ENCODE measurements at places on chromosomes 1 and 21.

GRCh38 chr1:94332952-94333351 lies 85.2 kb upstream of the ABCD3 start:
- DNase-seq = no peak

DNA sequence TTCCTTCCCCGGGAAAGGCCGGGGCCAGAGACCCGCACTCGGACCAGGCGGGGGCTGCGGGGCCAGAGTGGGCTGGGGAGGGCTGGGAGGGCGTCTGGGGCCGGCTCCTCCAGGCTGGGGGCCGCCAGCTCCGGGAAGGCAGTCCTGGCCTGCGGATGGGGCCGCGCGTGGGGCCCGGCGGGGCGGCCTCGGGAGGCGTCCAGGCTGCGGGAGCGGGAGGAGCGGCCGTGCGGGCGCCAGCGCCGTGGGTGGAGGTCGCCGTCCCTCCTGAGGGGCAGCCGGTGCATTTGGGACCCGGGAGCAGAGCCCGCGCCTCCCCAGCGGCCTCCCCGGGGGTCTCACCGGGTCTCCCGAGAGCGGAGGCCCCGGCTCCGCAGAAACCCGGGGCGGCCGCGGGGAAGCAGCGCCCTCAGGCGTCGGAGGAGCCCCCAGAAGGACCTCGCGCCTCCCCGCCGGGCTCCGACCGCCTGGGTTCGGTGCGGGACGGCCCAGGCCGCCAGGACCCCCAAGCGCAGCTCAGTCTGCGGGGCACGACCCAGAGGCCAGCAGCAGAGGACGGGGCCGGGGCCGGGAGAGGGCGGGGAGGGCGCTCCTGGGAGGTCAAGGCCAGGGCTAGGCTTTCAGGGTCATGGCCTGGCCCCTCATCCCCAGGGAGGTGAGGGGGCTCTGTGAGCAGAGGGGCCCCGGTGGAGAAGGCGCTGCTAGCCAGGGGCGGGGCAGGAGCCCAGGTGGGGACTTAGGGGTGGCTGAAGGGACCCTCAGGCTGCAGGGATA lies 7.2 kb upstream of the SLX9 start:
- no peak for DNase-seq

GRCh38 chr1:2314803-2315673 lies 76.3 kb downstream of the MORN1 start:
- peak; percentile 76 for DNase-seq

- no peak for DNase-seq
Measured at GRCh38 chr1:93362237-93362636, 16.5 kb downstream of the DR1 start.

DNA sequence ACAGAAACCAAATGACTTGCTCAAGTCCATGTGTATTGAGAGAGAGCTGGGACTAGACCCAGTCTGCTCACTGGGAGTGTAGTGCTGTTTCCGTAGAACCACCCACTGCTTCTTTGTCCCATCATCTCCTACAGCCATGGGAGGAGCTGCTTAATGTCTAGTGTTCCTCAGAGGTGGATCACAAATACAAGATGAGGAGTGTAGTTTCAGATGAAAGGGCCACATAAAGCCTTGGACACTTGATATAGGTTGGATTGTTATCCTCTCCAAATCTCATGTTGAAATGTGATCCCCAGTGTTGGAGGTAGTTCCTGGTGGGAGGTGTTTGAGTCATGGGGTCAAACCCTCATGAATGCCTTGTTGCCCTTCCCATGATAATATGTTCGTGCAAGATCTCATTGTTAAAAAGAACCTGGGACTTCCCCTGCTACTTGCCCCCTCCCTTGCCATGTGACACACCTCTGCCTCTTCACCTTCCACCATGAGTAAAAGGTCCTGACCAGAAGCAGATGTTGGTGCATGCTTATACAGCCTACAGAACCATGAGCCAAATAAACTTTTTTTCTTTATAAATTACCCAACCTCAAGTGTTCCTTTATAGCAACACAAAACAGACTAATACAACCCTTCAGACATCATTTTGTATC lies 127.5 kb upstream of the DNAH14 start:
- no peak for DNase-seq

DNA sequence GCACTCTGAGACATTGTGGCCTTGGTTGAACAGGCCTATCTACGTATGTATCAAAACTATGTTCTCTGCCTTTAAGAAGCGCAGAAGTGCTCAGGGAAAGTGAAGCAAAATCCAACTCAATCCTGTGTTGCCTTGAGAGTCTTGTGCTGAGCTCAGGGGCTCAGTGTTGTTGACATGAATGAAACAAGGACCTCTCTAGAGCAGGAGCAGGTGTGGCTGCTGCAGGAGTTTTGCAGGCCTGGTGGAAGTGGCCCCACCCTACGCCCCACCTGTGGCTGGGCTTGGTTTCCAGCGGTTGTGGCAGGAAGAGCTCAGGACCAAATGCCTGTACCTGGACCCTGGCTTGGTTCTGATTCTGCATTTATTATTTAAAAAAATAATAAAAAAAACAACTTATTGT lies 20.9 kb downstream of the CA6 start:
- DNase-seq = no peak

GRCh38 chr1:33826311-33826710 lies 37.6 kb upstream of the HMGB4 start:
- no peak for DNase-seq

- DNase-seq = no peak
Measured at GRCh38 chr1:246065592-246065991, 441.5 kb downstream of the SMYD3 start.

- no peak for DNase-seq
Measured at GRCh38 chr1:168112673-168113305, 23.9 kb downstream of the GPR161 start.

DNA sequence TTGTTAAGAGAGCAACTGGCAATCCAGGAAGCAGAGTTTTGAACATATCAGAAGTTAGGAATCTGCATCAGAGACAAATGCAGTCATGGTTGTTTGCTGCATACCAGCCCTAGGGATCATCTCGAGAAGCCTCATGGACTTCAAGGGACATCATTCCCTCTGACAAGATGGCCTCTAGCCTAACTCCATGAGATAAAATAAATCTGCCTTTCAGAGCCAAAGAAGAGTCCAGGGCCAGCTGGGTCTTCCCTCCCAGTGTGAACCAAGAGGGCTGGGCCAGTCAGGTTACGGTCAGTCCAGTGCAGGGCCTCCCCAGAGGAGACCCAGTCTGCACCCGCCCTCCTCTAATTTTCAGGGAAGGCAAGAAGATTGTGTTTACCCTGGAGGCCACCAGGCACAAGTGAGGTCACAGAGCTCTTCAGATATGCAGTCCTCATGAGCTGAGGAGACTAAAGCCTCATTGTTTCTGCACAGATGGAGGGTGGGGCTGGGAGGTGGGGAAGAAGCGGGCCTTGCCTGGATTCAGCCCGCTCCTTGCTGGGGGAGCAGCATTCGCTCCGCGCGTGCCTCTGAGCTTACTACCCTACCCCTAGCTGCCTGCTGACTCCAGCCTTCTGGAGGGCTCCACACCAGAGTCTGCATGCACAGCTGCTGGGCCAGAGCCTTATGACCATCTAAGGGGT lies 52.8 kb downstream of the CAPN2 start:
- DNase-seq = no peak

DNA sequence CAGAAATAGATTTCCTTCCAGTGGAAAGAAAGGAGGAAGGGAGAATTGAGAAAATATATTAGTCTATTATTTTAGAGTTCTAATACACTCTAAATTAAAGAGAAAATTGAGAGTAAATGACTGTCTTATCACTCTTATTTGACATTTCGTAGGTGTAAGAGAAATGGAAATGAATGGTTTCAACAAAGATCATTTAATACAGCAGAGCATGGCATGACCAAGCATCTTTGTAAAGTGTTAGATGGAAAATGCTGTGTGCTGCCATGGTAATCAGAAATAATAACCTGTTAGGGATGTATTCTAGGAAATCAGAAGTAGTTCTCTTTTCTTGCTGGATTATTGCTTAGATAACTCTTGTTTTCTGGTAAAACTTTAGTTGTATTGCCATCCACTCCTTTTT lies 90.9 kb downstream of the GIPC2 start:
- DNase-seq = no peak

GRCh38 chr1:183572721-183573120 lies 17.5 kb downstream of the NCF2 start:
- DNase-seq = no peak

DNA sequence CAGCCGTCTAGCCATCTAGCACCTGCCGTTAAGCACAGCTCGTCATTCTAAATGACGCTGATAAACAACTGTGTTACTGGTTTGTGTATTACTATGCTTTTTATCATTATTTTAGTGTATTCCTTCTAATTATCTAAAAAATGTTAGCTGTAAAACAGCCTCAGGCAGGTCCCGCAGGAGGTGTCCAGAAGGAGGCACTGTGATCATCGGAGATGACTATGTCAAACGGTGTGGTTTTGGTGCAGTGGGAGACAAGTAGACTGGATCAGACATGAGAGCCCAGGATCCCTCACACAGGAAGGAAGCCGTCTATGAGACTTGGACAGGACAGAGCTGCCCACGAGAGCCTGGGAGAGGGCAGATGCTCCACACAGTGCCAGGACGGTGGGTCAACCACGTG lies 55.3 kb upstream of the COL6A1 start:
- no peak for DNase-seq

GRCh38 chr1:199173356-199173755 lies 534.5 kb downstream of the PTPRC start:
- DNase-seq = no peak

DNA sequence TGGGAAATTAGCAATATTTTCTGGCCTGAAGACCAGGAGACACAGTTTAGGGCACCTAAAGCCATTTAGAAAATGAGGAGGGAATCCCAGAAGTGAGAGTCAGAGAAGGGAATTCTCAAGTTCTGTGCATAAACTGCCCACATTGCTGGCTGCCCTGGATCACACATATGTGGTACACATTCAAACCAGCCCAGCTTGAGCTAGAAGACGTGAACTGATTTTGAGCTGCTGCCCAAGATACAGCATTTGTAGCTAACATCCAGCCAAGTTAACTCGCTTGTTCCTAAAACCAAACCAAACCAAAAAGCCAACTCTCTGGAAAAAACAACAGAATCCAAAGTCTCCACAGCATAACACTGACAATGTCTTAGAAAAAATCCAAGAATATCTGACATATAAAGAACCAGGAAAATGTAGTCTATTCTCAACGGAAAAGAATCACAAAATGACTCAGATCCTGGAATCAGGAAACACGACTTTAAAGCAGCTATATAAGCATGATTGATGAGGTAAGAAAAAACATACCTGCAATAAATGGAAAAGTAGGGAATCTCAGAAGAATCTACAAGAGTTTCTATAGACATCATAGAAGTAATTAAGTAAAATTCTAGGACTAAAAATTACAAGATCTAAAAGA lies 18.2 kb upstream of the QSOX1 start:
- no peak for DNase-seq

GRCh38 chr1:64864018-64864940 lies 102.1 kb downstream of the JAK1 start:
- DNase-seq = no peak

- no peak for DNase-seq
Measured at GRCh38 chr1:28409090-28409489, 39.5 kb downstream of the PHACTR4 start.

DNA sequence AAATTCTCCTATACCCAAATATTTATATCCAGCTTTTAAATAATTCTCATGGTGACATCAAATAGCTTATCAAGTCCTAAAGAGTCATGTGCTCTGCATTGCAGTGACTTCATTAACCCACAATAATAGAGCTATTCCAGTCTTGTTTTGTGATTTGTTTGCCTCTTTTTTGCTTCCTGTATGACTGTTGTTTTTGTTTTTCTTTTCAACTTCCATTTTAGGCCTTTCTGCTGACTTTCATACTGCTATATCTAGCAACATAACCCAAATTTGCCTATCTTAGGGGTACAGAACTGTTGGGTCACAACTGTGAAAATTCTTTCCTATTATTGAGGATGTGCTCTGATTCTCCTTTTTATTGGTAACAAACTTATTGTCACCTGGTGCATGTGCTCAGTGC lies 30.3 kb downstream of the SPATA17 start:
- DNase-seq = no peak

DNA sequence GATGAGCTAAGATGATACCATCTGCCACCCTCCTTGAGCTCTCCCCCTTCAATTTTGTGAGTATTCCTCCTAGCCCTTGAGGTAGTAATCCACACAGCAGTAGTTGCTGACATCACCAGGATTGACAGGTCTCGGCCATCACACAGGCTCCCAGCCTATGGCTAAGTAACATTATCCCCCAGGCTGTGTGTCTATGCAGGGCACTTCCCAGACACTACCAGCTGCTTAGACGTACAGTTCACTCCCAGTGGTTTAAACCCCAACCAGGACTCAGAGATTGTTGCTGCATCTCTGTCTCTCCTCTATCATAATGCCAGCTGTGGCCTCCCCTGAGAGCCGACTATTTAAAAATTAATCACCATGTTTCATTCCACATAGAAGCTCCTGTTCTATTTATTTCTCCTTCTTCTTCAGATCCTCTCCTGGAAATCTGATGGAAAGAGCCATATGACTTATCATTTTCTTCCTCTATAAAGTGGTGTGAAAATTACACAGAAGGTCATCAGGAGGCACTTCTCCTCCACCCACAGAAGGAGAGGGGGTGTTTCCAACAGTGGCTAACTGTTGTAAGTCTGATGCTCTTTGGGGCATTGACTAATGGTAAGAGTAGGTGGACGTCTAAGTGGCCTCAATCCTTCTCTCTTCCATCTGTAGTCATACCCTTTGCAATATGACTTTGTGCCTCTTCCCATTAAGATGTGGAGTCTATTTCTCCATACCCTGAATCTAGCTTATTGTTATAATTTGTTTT lies 396.3 kb downstream of the SETD4 start:
- no peak for DNase-seq

Measured in H1 (cell line).